Activated CD4-positive, alpha-beta memory T cell treated with anti-CD3 and anti-CD28 coated beads, Interleukin-2, amount 10 ng/mL, durations not matched to agents 7 days and 5 days (primary cell): ENCODE measurements at places on chromosomes 4 and X.

DNA sequence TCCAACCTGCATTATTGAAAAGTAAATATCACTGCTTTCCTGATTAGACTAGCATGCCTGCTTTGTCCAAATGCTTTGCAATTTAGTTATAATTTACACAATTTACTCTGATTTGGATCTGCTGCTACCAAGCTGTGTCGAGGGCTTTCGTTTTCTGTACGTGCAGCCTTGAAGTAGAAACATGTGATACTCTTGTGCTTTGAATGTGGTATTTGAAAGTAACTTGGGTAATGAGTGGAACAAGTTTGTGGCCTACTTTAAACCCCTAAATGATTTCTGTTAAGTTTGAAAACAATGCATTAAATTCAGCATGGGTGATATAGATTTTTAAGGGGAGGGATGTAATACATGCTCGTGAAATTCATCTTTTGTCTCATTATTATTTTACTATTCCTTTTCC is 240.7 kb downstream of the IQCM start:
- no peak for DNase-seq

- DNase-seq = no peak
Observed at GRCh38 chr4:58953575-58953974, 1843.4 kb upstream of the IGFBP7 start.

- no peak for DNase-seq
Observed at GRCh38 chrX:16953606-16954211, 7.3 kb downstream of the REPS2 start.

- no peak for DNase-seq
Observed at GRCh38 chr4:32022071-32022470, 1301.9 kb downstream of the PCDH7 start.

DNA sequence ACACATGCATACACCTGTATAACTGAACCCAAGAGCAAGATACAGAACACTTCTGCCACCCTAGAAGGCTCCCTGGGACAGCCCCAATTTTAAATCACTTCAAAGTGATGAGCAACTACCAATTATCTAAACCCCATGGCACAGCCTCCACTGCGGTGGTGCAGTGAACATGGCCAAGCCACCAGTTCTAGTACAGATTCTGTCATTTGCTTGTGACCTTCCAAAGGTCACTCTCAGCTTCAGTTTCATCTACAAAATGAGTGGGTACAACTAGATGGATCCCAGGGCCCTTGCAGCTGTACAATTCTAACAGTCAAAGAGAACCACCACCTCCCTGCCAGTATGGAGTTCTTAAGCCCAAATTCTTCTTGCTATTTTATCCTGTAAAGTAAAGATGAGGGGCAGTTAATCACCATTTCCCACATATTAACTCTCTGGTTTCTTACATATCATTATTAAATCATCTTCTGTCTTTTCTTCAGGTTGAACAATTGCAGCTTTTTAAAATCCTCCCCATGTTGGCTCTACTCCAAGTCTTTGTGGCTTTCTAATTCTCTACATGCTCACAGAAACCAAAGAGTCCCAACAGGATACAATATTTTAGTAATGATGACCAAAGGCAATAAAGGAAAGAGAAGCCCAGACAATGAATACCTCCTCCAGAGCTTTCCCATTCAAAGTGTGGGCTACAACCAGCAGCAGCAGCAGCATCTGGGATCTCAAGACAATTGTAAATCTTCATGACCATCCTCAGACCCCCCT is 39.0 kb upstream of the GPM6B start:
- DNase-seq = no peak
